ENCODE measurements at places on chromosomes 5 and 9.

DNA sequence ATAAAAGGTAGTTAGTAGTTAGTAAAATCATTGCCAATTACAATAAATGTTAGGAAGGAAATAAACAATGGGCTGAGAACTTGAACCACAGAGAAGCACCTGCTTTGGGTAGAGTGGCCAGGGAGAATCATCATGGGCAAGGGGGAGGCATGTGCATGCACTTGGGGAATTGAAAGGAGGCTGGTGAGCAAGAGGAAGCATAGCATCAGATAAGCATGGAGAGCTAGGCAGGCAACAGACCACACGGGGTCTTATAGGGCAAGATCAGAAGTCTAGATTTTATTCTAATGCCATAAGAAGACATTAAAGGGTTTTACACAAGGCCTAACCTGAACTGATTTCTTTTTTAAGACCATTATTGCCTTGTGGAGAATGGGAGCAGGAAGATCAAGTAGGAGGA lies 93.4 kb downstream of the PIP5K1B start:
- DNase-seq: no peak

- DNase-seq: no peak
Observed at GRCh38 chr5:43309122-43309521, 4.1 kb downstream of the HMGCS1 start.

DNA sequence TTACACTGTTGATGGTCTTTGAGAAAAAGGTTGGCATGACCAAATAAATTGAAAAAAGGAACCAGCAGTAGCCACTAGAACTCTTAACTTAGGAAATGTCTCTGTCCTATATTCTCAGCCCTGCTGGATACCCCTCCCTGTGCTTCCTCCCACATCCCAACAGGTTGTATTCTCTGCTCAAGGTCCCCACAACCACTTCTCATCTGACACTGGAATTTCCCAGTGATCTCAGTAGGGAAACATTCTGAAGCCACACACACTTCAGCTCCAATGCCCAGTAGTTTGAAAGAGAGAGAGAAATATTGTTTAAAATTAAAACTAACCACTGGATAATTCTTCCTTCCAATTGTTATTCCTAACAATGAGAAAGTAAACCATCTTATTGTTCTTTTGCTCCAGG lies 30.0 kb upstream of the NREP start:
- DNase-seq: no peak

DNA sequence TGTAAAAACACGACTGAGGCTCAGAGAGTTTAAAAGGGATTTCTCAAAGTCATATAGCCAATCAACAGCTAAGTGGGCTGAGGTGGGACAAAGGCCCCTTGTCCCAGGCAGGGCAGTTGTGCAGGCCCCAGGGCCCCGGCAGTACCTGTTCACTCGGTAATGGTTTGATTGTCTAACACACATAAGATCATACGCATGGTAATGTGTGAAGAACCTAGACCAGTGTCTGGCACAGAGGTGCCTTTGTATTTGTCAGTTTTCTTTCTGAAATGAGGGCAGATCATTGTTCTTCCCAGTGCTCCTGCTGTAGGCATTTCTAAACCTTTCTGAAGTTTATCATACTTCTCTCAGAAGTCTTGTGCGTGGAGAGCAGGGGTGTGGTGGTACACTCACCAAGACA lies 66.8 kb downstream of the IPPK start:
- no peak for DNase-seq

Measured in uterus (tissue), 4 donors.